NCI-H446 (cell line): ENCODE measurements at places on chromosomes 16 and 17.

- no peak for DNase-seq
Observed at GRCh38 chr17:1260770-1261161, 9.5 kb upstream of the BHLHA9 start.

DNA sequence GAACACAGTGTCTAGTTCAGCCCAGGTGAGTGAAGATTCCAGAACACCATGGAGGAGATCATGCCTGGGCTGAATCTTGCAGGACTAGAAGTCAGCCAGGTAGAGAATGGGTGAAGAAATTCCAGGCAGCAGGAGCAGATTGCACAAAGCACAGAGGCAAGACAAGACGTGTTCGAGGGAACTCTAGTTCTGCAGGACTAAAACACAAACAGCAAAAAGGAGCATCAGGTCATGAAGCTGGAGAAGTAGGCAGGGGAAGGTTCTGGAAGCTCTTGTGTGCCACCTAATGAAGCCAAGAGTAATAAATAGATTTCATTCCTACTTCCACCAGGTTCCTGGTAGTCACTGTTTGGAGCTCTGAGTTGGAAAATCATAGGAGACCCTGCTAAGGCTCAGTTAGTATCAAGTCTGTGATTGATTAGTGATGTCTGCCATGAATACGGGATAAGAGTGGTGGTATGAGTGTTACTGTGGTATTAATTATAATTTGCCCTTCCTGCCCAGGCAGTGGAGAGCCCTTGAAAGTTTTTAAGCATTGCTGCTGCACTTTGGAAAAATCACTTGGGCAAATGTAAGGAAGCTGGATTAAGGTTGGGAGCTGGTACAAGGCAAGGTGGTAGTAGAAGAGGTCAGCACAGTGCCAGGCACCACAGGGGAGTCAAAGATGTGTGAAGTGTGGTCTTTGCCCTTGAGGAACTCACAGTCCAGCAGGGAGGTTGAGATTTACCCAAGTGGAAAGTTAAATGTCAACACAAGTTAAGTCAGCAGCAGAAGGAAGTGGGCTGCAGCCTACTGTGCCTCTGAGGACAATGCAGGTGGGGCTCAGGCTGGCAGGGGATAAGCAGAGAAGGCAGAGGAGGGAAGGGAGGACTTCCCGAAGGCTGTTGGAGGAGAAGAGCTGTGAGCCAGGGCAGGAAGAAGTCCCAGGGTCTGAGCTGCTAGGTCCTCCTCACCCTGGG, 13.5 kb upstream of the FOXN1 start:
- no peak for DNase-seq

- DNase-seq = no peak
Observed at GRCh38 chr16:86768999-86769398, 190.7 kb downstream of the FOXL1 start.

DNA sequence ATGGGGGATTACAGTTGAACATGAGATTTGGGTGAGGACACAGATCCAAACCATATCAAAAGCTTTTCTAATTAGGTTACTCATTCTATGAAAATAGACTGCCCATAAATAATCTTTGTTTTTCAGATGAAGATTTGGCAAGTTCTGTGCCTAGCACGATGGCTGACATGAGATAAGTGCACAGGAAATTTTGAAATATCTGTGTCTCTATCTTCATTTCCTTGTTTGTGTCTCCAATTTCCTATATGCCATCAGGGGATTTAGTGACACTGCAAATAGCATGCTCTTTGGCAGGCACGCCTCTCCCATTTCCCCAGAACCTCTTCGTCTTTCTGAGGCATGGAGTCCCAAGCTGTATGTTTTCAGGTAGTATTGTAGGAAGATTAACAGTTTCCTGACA, 544.6 kb downstream of the CDH13 start:
- no peak for DNase-seq

DNA sequence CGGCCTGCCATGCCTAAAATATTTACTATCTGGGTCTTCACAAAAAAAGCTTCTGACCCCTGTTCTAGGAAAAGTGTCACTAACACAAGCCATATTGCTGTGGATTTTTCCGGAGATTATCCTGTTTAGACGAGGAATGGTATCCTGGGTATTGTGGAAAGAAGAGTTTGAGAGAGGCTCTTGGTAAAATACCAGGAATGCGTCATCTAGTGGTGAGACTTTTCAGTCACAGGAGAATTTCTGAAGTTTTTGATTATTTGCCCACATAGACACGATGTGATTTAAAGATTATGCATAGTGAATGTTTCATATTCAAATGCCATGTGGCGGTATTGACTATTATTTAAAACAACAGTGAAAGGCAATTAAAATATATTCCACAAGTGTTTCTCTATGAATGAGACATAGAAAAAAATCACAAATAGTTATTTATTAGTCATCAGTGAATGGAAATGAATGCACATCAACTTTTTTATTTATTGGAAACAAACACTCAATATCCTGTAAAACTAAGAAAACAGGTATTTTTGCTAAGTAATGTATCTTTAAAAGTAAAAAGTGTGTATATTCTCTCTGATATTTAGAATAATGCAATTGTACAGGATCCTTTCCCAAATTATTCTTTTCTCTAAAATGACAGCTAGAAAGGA, 7.8 kb downstream of the KRT28 start:
- DNase-seq = peak; percentile 8

DNA sequence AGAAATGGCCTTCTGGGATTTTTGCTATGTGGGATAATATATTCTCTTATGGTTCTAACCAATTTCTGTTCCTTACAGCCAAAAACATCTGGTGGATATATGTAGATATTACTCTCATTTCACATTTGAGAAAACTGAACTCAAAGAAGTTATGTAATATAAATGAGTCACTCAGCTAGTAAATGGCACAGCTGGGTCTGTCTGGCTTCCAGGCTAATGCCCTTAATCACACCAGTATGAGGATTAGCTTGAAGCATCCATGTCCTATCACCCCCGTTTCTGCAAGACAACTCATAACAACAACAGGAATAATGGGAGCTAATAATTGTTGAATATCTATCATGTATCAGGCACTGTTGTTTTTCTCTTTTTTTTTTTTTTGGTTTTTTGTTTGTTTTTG, 34.4 kb upstream of the USP7 start:
- DNase-seq = no peak

GRCh38 chr16:79451196-79451816, 149.2 kb downstream of the MAF start:
- DNase-seq = no peak

GRCh38 chr17:72351884-72352346, 231.1 kb downstream of the SOX9 start:
- no peak for DNase-seq

GRCh38 chr16:54286366-54287130, at the start of gene IRX3:
TSS of gene IRX3 (minus strand) at chr16:54286787. CDS start at chr16:54286050, 737 bp downstream.
- peak; percentile 65 for DNase-seq

DNA sequence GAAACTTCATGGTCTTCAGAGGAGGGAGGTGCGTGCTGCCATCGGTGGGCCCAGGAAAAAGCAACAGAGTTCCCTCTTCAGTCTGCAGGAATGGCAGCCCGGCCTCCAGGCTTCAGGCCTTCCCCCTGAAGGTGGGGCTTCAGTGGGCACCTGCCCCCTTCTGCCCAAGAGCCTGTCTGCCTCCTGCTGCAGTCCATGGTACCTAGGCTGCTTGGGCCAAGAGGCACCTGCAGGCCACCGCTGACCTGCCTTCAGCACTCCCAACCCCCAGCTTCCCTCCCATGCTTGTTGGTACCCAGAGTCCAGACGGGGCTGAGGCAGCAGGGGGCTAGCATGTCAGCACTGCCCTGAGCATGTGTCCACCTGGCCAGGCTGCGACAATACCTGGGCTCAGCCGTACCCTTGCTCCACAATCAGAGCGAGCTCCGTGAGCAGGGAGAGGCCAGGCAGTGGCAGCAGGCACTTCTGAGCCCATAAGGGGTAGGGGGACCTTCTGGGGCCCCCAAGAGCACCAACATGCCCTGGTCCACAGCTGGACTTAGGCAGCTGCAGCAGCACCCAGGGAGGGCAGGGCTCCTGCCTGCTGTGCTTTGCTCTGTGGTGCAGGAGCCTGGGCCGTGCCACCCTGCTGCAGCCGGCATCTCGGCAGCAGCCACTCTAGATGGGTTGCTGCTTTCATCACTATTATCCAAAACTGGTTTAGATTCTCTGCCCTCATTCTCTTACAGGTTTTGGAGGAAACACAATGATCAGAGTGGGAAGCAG, 77.2 kb upstream of the AKTIP start:
- DNase-seq = no peak

- DNase-seq = no peak
Observed at GRCh38 chr17:3763777-3764170, 37.2 kb downstream of the ITGAE start.

DNA sequence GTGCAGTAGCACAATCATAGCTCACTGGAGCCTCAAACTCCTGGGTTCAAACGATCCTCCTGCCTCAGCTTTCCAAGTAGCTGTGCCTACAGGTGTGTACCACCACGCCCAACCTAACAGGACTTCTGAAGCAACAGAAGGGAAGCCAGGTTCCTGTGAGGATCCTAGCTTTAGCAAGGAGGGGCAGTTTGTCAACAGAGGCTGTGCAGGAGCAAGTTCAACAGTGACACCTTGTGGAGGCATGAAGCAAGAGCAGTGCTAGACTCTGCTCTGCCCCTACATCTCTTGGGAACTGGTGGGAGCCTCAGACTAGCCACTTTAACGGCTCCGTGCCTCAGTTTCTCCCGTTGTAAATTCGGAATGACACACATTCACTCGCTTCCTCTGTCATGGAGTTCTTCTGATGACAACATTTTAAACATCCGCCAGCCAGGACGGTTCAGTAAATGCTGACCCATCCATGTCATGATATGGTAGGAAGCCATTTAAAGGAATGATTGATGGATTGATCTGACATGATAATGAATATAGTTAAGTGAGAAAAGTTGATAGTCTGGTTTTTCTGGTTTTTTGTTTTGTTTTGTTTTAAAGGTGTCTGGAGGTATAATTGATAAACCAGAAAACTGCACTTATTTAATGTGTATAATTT, 218.7 kb downstream of the MRTFB start:
- DNase-seq = peak; percentile 47
